Activated naive CD4-positive, alpha-beta T cell treated with anti-CD3 and anti-CD28 coated beads, Interleukin-2, amount 50 U/mL, for 72 hours (primary cell): ENCODE measurements at places on chromosomes 11 and 22. TPM values are rescaled to one million over a fixed set of nuclear protein-coding genes. Genes with fewer than 3 reads are reported as not detected.
A peak's percentile ranks its signal among the peaks of the same experiment; 100 is the strongest.

SNU13 gene
- total RNA-seq: 235 TPM

SLC29A2 gene
- 10.5 TPM for total RNA-seq

UPK3A gene
- not detected for total RNA-seq

MS4A3 gene
- not detected for total RNA-seq

MYOD1 gene
- not detected for total RNA-seq

CTNND1 gene
- 10.4 TPM for total RNA-seq

DNA sequence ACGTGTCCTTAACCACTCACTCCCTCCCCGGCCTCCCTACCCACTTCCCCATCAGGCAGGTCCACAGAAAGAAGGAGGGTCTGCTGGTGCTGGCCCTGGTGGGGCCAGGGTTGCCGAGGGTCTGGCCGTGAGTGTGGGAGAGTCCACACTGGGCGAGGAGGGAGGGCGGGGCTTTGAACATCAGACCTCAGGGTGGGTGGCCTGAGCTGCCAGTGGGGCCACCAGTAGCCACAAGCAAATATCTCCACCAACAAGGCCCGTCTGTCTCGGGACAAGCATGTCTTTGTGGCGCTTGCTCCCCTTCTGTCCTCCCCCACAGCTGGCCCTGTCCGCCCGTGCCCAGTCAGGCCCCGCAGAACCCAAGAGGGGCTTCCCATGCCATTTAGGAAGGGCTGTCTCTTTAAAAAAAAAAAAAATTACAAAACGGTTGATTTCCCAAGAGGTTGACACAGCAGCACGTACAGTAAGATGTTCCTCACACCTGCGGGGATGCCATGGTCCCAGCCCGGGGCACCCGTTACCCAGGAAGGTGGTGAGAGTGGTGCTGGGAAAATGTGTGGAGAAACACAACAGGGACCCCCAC is 17.7 kb upstream of the TALDO1 start:
- no peak for DNase-seq

DNA sequence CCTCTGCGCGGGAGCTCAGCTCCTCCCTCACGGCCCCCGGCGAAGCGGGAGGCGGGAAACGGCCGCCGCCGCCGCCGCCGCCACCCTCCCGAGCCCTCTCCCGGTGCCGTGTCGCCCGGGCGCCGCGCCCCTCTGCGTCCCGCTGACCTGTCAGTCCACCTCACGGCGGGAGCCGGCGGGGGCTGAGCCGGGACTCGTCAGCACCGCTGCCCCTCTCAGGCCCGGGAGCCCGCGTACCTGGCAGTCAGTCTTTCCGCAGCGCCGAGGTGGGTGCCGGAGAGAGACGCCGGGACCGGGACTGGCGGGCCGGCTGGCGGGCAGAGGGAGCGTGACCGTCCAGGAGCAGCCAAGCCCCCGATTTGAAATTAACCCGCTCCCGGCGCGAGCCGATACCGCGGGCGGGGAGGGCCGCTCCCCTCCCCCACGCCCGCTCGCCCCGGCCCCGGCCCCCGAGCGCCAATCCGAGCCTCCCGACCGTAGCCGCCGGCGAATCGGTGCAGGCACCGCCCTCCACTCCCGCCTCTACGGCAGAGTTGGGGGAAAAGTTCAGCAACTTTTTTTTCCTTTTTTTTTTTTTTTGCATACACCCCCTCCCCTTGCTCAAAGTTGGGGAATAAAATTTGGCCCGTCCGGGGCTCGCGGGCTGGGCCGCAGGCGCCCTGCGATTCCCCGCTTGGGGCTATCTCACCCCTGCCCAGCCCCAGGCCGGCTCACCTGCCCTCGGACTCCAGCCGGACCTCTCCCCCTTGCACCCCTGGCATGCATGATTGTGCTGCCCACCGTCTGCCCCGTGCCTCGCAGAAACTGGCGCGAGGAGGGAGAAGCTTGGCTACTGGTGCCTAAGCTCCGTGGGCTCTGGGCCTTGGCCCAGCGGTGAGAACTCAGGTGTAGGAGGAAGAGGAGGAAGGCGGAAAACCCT is 774 bp upstream of the E2F8 start:
- peak; percentile 60 for DNase-seq

- DNase-seq: no peak
Observed at GRCh38 chr11:108733479-108734116, 68.7 kb downstream of the DDX10 start.

- no peak for DNase-seq
Observed at GRCh38 chr11:92540096-92540495, 315.5 kb downstream of the FAT3 start.

DNA sequence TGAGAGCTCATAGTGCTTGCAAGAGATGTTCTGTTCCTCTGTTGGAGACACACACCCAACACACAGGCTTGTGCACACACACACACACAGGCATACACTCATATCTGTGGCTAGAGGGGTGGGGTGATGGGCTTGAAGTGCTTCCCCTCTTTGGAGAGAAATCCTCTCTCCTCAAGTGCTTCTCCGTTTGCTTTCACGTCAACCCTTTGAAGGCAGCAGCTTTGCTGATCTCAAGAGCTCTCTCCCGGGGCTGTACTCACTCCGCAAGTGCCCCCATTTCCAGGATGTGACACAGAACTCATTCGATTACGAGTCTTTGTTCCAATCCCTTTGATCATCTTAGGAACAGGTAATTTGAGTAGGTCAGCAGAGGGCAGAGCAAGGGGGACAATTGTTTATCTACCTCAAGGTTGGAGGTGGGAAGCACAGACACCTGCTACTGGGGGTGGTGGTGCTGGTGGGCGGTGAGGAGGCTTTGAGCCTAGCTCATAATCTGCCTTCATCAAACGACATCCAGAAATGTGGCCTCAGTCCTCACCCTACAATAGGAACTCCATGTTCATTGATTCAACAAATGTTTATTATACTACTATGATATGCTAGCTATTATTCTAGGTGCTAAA is 529.8 kb upstream of the CADM1 start:
- DNase-seq: no peak

- DNase-seq: no peak
Observed at GRCh38 chr22:19559324-19559811, 35.2 kb upstream of the CLDN5 start.

DNA sequence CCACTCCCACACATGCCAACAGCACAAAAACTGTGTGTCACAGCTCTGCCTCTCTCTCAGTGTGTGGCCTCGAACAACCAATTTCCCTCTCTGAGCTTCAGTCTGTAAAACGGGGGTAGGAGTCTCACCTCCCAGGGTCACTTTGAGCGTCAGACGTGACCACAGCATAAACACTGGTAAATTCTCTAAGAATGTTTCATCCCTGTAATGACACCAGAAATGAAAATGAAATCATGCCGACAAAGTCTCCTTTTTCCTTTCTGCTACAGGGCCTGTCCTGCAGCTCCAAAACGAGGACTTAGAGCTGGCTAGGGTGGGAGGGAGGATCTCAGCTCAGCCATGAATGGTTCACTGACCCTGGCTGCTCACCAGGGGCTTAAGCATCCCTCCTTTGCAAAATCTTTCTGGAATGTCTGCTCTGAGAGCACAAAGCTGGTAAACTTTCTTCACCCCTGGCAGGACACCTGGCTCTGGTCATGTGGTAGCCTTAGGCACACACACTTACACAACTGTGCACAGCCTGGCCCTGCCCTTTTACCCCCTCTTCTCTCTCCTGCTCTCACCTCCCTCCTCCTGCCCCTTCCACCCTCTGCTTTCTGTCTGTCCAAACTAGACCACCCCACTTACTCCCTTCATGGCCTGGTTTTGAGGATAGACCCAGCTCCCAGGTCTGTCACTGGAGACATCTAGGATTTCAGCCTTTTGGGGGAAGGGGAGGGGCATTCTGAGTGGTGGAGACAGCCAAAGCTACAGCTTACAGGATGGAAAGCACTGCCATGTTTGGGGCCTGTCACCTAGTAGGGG is 12.3 kb upstream of the TSKU start:
- DNase-seq: no peak

GRCh38 chr11:93875637-93876036 is 25.2 kb upstream of the VSTM5 start:
- no peak for DNase-seq

GRCh38 chr11:107719557-107720302 is 7.9 kb upstream of the SLN start:
- no peak for DNase-seq

DNA sequence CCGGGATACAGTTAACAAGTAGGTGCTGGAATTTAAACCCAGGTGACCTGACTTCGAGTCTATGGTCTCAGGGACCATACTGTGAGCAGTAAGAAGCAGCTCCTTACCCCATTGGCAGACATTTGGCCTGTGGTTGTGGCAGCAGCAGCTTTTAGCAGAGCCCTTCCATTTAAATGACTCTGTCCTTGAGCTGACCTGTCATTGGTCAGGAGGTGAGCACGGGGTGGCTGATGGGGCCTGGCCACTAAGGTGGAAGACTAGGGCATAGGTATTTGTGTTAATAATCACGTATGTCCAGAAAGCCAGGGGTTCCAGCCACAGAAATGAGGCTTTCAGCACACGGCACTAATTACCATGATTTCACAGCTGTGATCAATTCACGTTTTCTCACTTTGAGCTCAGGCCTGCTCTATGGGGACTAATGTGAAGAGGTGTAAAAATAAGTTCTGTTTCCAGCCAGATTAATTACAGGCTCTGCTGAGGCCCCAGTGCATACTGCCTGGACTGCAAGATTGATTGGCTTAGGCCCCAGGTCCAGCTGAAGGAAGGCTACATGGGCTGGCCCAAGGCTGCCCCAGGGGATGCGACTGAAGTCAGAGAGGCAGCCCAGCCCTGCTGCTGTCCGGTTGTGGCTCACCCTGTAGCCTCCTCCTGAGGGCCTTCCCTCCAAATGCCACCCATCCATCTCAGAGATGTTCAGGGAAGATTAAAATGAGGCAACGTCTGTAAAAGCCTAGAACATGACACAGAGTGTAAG is 76.0 kb downstream of the FDX1 start:
- no peak for DNase-seq

GRCh38 chr11:119928047-119928446 is 199.0 kb upstream of the NECTIN1 start:
- no peak for DNase-seq

GRCh38 chr22:48438096-48438495 is 1389.6 kb downstream of the BRD1 start:
- DNase-seq: no peak

- peak; percentile 71 for DNase-seq
Observed at GRCh38 chr11:62593434-62594044, 2.2 kb upstream of the TUT1 start.
